ENCODE measurements at places on chromosomes 2 and 18.

DNA sequence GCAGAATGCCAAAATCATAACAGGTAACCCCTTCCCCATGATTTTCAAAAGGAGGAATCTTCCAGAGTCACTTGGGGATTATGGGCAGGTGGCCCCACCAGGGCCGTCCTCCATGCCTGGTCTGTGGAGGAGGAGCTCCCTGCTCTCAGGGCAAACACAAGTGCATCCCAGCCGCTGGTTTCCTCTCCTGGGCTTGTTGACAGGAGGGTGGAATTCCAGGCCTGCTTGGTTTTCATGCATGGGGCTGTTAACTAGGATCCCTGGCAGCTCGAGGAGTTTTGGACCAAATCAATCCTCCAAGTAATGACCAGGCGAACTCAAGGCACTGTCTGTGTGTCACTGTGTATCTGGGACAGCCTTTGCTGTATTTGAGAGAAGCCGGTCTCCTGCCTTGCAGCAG lies 45.3 kb downstream of the FOSL2 start:
- DNase-seq: no peak

DNA sequence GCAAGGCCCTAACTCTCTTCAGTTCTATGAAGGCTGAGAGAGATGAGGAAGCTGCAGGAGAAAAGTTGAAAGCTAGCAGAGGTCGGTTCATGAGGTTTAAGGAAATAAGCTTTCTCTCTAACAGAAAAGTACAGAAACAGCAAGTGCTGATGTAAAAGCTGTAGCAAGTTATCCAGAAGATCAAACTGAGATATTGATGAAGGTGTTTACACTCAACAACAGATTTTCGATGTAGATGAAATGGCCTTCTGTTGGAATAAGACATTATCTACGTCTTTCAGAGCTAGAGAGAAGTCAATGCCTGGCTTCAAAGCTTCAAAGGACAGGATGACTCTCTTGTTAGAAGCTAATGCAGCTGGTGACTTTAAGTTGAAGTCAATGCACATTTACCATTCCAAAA lies 87.4 kb downstream of the PDCL3 start:
- DNase-seq: no peak

- DNase-seq: peak; percentile 9
Measured at GRCh38 chr2:169928463-169928864, 101.2 kb downstream of the UBR3 start.

- no peak for DNase-seq
Measured at GRCh38 chr2:196268025-196268424, 96.6 kb upstream of the STK17B start.

GRCh38 chr2:177464549-177464948 lies 72.0 kb downstream of the AGPS start:
- peak; percentile 45 for DNase-seq

DNA sequence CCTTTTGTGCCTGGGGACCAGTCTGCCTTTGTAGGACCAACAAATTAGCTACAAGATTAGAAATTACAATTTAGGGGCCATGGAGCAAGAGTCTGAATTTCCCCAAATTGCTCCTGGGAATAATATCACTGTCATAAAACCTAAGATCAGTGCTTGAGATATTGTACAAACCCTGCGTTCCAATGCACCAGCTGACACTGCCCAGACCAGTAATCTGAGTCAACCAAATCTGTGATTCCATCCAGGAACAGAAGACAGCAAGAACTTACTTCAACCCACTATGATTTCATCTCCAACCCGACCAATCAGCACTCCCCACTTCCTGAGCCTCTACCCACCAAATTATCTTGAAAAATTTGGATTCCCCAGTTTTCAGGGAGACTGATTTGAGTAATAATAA lies 1305.0 kb upstream of the NRXN1 start:
- DNase-seq: no peak

GRCh38 chr18:47035156-47035671 lies at the start of gene ELOA2:
TSS of gene ELOA2 (minus strand) at chr18:47035621. CDS start at chr18:47035264, 357 bp downstream.
- no peak for DNase-seq

GRCh38 chr2:107197594-107198294 lies 311.8 kb upstream of the ST6GAL2 start:
- DNase-seq: no peak

DNA sequence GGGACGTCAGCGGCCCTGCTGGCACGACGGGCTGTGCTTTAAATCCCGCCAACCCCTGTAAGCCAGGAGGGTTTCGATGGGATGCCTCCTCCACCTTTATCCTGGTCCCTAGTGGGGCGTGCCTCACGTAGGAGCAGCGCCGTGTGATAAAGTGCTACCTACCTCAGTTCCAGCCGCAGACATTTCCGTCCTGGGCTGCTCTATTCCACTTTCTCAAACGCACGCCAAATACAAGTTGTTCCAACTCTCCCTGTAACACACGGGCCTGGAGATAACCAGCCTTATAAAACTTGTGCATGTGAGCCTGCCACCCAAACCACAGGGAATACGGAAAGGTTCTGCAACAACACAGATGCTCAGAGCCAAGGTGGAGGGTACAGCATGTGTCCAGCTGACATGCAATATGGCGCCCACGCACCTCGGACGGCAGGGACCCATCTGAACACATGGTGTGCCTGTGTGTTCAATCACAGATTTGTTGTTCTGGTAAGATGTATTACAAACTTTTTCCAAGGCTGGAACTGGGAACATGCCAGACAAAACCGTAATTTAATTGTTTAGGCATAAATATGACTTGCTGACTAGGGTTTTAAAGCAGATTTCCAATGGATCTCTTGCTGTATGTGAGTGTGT lies 47.7 kb downstream of the ZNF516 start:
- no peak for DNase-seq
